ENCODE measurements at places on chromosomes 6 and 20.

- no peak for DNase-seq
Measured at GRCh38 chr6:106512968-106513574, 116.2 kb downstream of the RTN4IP1 start.

DNA sequence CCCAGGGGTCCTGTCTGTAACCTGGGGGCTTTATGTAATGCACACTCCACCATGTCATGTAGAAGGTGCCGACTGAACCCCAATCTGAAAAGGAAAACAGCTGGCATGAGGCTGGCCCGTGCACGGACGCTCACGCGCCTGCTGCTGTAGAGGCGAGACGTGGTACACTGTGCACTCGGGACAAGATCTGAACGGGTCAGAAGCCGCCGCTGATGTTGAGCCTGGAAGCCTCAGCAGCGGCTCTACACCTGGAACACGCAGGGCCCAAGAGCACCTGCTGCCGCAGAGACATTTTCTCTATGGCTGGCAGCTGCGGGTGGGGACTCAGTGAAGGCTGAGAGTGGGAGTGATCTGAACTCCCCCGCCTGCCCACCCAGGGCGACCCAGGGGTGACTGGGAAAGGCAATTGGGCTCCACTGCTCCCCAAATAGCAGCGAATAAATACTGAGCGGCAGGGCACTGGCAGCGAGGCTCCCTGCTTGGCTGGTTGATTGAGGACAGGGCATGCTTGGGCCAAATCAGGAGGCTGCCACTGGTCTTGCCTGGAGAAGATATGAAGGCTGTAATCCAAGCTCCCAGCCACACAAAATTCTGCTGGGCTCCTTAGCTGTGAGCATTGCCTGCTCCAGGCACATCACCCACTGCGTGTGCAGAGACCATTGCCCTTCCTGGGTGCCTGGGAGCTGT is 2.5 kb upstream of the OGFR start:
- DNase-seq, result no peak

- DNase-seq, result no peak
Measured at GRCh38 chr20:3606021-3606420, 57.2 kb downstream of the GFRA4 start.

GRCh38 chr20:13717631-13718044 is 67.1 kb downstream of the ESF1 start:
- no peak for DNase-seq

GRCh38 chr20:64064145-64064698 is 1.2 kb downstream of the TCEA2 start:
- no peak for DNase-seq

- no peak for DNase-seq
Measured at GRCh38 chr6:129860908-129861665, at the start of gene TMEM244. Gene TMEM244, minus strand, starts transcription at chr6:129861315. Its CDS starts 127 bp downstream, at chr6:129861188.

DNA sequence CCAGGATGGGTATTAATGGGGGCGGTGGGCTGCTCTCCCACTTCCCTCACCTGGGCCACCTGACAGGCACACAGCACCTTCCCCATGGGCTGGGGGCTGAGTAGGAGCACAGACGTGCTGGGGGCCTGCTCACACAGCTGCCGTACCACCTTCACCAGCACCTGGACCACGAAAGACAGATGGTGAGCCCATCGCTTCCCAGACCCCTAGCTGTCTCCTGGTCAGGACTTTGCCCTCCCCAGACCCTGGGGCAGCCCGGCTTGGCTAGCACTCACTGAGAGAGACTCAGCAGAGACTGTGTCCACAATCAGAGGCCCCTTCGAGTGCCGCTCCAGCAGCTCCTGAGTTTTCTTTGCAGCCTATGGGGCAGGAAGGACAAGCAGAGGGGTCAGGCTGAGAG is 12.0 kb downstream of the AARS2 start:
- DNase-seq, result no peak

DNA sequence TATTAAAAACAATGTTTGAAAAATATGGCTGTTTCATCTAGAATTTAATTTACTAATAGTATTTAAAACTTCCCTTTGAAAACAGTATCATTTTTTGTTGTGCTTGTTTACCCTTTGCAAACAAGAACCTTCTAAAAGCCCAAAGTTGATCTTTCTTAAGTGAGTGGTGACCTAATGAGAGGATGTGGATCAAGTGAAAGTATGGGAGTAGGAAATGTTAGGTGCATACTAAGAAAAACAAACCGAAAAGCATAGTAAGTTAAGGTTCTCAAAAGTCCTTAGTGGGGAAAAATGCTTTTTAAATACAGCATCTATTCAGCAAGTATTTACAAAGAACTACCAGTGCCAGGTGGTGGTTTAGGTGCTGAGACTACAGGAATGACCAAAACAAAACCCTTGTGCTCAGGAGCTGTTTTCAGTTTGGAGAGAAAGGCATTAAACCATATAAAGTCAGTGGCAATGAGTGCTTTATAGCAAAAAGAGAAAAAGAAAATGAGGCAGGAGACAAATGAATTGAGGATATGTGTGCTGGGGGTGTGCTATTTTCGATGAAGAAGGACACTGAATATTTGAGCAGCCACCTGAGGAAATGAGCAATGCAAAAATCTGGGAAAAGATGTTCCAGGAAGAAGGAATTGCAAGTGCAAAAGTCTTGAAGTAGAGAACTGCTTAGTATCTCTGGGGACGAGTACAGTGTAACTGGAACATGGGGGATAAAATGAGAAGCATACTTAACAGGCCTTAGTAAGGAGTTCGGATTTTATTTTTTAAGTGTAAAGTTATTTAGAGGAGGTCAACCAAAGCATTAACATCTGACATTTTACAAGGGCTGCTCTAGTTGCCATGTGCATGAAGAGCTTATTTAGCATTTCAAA is 24.0 kb downstream of the RNF146 start:
- no peak for DNase-seq

DNA sequence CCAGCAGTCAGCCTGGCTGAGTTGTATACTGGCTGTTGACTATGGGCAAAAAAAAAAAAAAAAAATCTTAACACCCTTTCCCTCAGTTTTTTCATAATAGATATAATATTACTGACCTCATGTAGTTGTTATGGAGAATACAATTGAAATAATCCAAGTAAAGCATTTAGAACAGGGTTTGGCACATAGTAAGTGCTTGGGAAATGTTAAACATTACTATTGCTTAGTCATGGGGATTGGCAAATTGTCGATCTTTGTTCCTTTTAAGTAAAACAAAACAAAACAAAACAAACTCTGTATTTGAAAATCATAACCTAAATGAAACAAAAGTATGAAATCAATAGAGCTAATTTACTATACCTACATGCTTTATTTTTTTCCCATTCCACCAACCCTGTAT is 458.4 kb downstream of the GRIK2 start:
- no peak for DNase-seq

GRCh38 chr20:14996883-14997672 is 659.7 kb upstream of the FLRT3 start:
- DNase-seq, result no peak

- DNase-seq, result no peak
Measured at GRCh38 chr20:8917084-8917483, 151.8 kb upstream of the PLCB4 start.

- no peak for DNase-seq
Measured at GRCh38 chr6:106226676-106227075, 98.9 kb downstream of the ATG5 start.

- DNase-seq, result no peak
Measured at GRCh38 chr6:40825102-40825501, 213.9 kb downstream of the UNC5CL start.

GRCh38 chr20:56202493-56203077 is 45.9 kb upstream of the MC3R start:
- DNase-seq, result no peak

GRCh38 chr6:151128763-151129370 is 110.9 kb upstream of the AKAP12 start:
- no peak for DNase-seq

DNA sequence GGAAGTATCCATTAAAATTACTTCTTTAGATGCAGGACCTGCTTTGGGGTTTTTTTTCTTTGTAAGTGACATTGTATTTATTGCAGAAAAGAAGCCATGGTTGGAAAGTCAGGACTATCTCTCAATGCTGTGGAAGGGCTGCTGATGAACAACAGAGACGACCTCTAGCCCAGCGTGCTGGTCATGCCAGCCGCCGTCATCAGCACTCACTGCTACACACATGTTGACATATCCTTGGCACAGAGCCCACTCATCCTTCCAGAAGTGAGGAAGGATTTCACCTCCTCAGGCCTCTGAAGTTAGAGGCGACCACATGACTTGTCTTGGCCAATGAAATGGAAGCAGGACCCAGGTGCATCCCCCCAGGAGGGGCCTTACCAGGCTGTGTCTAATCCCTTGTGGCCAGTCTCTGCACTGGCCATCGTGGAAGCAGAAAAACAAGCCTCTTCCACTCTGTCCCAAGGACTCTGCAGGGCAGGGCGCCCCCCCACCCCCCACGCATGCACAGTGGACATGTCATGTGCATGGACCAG is 343.5 kb downstream of the TAF4 start:
- DNase-seq, result no peak

- no peak for DNase-seq
Measured at GRCh38 chr6:15592610-15593009, 70.2 kb downstream of the DTNBP1 start.

DNA sequence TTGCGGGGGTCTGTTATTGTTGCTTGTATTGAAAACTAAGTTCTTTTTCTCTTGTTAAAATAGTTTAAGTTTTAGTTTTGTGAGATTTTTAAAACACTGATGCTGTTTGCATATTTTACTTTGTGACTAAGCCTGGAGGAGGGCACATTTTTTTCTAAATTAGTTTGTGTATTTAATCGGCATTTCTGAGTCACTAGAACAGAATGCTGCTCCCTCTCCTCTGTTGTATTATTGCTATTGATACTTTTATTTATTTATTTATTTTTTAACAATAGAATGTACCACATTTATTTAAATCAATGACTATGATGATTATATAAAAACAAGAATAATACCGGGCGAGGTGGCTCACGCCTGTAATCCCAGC is 5.1 kb upstream of the FAM50B start:
- no peak for DNase-seq

GRCh38 chr20:46050444-46050843 is 21.4 kb downstream of the SLC12A5 start:
- no peak for DNase-seq

DNA sequence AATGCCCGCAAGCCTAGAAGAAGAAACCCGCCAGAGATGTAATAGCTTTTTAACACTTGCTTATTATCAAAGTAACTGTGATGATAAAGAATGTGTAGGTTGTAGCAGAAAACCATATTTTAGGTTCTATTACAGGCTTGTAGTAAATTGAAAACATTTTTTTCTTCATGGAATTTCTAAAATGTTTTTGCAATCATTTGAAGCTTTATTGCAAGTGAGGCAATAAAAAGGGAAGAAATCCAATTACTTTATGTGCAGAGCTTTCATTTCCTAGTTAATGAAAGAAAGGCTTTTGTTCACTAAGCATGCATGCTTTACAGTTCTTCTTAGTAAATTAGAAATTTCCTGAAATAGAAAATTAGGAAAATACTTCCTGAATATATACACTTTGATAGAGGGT is 135.1 kb downstream of the B3GAT2 start:
- no peak for DNase-seq

- no peak for DNase-seq
Measured at GRCh38 chr6:157748839-157749571, 74.0 kb upstream of the SNX9 start.

GRCh38 chr20:43243672-43244269 is 54.1 kb upstream of the PTPRT start:
- DNase-seq, result no peak

DNA sequence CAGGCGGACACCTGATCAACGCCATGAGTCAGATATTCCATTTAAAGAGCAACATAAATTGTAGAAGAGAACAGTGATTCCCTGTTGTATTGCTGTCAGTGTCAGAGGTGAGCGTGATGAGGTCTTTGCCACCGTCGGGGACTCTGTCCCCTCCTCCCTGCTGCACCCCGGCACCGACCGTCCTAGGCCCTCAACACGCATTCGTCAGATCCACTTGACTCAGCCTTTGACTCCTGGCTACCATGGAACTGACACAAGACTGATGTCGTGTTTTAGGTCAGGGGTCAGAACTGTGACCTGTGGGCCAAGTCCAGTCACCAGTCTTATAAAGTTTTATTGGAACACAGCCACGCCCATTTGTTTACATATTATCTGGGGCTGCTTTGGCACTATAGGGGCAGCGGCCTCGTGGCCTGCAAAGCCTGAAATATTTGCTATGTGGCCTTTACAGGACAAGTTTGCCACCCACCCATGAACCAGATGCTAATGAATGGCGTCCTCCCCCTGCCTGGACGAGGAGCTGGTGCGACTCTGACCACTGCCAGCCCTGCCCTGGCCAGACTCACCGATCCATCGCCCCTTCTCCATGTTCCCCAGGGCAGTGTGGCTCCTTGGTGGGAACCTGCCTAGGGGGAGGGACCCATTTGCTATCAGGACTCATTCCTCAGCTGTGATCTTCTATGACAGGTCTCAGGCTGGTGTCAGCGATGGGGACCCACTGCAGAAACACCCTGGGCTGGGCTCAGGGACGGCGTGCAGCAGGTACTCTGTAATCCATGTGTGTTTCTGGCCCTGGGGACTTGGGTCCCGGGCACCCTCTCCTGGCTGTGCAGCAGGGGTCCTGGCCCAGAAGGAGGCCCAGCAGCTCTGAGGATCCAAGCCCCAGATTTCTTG is 37.5 kb upstream of the PHACTR3 start:
- DNase-seq, result no peak

DNA sequence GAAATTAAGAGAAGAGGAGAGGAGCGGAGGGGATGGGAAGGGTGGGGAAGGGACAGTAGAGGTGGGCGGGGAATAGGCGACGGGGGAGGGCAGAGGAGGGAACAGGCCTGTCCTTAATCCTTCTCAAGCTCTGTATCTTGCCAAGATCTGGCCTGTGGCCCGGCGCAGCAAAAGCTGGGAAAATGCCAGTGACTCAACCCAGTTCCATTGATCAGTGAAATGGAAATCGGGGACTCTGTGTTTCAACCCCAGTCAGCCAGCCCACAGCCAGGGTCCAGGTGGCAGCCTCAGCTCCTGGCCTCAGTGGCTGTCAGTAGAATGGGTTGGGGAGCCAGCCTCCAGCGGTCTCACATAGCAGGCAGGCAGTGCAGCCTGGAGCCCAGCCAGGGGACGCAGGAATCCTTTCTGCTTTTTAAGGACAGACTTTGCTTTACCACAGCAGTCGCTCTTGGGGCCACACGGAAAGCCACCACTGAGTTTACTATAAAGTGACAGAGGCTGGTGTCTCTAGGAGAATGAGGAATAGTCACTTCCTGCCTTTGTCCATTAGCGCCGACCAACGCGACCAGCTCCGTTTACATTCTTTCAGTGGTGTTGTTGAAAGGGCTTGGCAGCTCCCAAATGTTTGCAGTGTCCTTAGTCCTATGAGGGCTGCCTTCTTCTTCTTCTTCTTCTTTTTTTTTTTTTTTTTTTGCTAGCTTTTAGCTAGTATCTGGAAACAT is 128.0 kb downstream of the RIN2 start:
- peak; percentile 58 for DNase-seq

DNA sequence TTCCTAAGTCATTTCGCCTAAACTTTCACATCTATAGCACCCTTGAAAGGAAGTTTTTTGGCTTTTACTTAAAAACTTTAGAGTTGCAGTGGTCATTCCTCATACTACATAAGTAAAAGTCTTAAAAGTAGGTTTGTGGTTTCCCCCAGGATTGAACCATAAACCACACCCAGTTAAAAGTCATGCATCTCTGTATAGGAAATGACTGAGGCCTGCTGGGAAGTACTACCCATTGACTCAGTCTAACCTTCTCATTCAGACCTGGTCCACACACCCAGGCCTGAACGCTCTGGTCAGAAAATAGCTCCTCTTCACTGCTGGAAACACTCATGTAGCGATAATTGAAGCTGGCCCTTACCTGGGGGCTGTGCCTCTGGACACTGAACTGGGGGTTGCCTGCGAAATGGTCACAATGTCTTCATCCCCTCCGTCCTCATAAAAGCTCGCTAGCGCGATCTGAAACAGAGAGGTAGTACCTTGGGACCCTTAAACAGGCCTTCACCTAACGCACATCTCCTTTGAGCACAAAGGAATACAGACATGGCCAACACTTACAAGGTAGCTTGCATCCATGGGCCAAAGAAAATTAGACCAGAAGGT is 2.6 kb downstream of the NSFL1C start:
- DNase-seq, result no peak

Data from psoas muscle (tissue), 8 donors.